ENCODE measurements at places on chromosomes 13 and 19. TPM values are rescaled to one million over a fixed set of nuclear protein-coding genes. Genes with fewer than 3 reads are reported as not detected.

The LGALS14 gene
- not detected for total RNA-seq

DNA sequence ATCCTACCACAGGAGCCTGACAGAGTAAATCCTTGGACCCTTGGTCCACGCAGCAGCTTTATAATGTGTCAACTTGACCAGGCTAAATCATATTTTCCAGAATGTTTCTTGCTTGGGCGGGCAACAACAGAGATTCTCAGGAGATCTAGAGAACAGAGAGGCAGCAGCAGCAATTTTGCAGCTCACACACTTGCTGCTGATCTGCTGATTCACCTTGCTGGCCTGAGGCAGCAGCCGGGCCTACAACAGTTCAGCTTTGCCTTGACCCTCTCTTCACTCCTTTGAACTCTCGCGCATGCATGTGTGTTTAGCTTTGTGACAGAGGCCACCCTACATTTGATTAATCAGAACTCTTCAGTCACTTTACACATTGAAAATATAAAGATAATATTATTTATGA lies 159.3 kb downstream of the UGGT2 start:
- no peak overlapping the region for H3K27ac ChIP-seq
- DNase-seq: no peak
- H3K4me3 ChIP-seq: no peak overlapping the region

GRCh38 chr13:23639674-23640073 lies 69.5 kb downstream of the TNFRSF19 start:
- H3K4me3 ChIP-seq: no peak overlapping the region
- H3K36me3 ChIP-seq: no peaks in the 10 kb centered on the region
- no peak for DNase-seq
- H3K27ac ChIP-seq: no peak overlapping the region
- H3K4me1 ChIP-seq: peaks cover 2% of the 10 kb centered on the region

- no peaks in the 10 kb centered on the region for H3K4me1 ChIP-seq
- no peaks in the 10 kb centered on the region for H3K27me3 ChIP-seq
- no peaks in the 10 kb centered on the region for H3K36me3 ChIP-seq
- no peak overlapping the region for H3K4me3 ChIP-seq
- no peak for DNase-seq
These were observed 69.0 kb upstream of the RFXAP start for GRCh38 chr13:36750046-36750445.

GRCh38 chr13:20181188-20181587 lies 11.6 kb downstream of the GJB2 start:
- no peak overlapping the region for H3K27ac ChIP-seq
- H3K36me3 ChIP-seq: no peaks in the 10 kb centered on the region
- H3K4me1 ChIP-seq: no peaks in the 10 kb centered on the region
- H3K4me3 ChIP-seq: no peak overlapping the region
- H3K27me3 ChIP-seq: no peaks in the 10 kb centered on the region
- no peak for DNase-seq

The MYO9B gene
- total RNA-seq: 46.9 TPM

DNA sequence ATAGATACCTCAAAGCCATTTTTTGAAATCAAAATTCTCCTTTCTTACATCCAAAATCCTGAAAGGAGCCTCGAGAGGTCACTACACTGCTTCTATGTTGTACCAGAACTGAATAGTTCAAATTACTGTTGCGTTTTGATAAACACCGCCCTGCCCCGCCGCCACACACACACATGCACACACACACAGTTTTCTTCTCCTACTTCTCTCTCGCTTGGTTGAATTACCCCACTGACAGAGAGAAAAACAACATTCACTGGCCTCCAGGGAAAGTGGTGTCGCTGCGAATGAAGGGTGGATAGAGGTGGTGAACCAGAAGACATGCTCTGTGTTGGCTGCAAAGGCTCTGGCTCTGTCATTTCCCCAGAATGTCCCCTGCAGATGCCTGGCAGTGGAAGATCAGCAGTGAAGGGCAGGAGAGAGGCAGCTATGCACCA lies 183.4 kb upstream of the RFC3 start:
- H3K4me3 ChIP-seq: no peak overlapping the region
- no peaks in the 10 kb centered on the region for H3K36me3 ChIP-seq
- H3K27me3 ChIP-seq: no peaks in the 10 kb centered on the region
- DNase-seq: peak; percentile 77

GRCh38 chr13:39602277-39602613 lies 748 bp downstream of the LHFPL6 start:
- H3K27ac ChIP-seq: peak overlapping the region; percentile 87
- peak overlapping the region; percentile 51 for H3K4me3 ChIP-seq
- no peaks in the 10 kb centered on the region for H3K27me3 ChIP-seq
- DNase-seq: no peak
- H3K4me1 ChIP-seq: peaks cover 9% of the 10 kb centered on the region

DNA sequence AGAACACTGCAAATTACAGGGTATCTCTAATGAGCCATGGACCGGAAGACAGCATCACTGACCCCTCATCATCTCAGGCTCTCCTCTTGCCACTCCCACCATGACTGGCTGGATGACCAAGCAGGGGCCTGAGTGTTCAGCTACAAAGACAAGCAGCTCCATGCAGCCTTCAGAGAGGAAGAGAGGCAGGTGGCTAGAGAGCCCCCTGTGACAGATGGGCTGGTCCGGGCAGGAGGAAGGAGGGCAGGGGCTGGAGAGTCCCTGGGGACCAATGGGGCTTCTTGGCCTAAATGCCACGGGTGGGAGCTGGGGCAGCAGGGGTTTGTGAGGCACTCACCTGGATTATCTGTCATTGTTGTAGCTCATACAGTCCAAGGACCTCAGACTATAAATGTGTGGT lies 12.8 kb upstream of the RASA3 start:
- no peak for DNase-seq
- no peaks in the 10 kb centered on the region for H3K27me3 ChIP-seq

DNA sequence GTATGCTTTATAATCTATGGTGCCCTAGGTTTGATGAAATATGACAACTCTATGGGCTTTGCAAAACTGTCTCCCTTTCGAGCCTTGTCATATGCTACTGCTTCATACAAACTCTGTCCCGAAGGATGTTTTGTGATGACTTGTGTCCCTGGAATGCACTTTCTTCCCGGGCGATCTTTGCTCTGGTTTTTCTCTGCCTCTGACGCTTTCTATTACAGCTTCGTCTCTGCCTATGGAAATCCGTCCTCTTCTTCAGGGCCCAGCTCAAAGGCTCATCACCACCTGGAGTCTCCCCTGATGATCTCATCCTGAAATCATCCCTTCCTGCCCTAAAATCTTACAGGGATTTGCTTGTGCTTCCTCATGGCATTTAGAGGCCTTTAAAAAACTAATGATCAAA lies 191.5 kb upstream of the KL start:
- no peak overlapping the region for H3K27ac ChIP-seq
- H3K4me3 ChIP-seq: no peak overlapping the region
- no peaks in the 10 kb centered on the region for H3K36me3 ChIP-seq
- no peak for DNase-seq
- H3K27me3 ChIP-seq: no peaks in the 10 kb centered on the region

GRCh38 chr13:20192158-20192835 lies 441 bp downstream of the GJB2 start:
- H3K36me3 ChIP-seq: no peaks in the 10 kb centered on the region
- H3K4me3 ChIP-seq: peak overlapping the region; percentile 64
- H3K27ac ChIP-seq: no peak overlapping the region

DNA sequence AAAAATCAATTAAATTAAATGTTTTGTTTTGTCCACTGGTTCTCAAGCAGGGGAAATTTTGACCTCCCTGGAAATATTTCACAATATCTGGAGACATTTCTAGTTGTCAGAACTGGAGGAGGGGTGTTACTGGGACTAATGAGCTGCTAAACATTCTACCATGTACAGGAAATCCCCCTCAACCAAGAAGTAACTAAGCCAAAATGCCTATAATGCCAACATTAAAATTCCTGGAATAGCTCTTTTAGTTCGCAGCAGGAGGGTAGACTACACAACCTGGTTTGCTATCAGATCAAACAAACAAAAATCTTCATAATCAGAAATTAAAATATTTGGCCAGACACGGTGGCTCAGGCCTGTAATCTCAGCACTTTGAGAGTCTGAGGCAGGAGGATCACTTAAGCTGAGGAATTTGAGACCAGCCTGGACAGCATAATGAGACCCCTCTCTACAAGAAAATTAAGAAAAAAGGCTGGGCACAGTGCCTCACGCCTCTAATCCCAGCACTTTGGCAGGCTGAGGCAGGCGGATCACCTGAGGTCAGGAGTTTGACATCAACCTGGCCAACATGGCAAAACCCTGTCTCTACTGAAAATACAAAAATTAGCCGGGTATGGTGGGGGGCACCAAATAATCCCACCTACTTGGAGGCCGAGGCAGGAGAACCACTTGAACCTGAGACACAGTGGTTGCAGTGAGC lies 13.7 kb upstream of the SMARCA4 start:
- H3K36me3 ChIP-seq: no peaks in the 10 kb centered on the region
- no peaks in the 10 kb centered on the region for H3K27me3 ChIP-seq
- no peak for DNase-seq
- H3K4me1 ChIP-seq: no peaks in the 10 kb centered on the region
- no peak overlapping the region for H3K4me3 ChIP-seq

All from thyroid gland (tissue), 4 donors.